ENCODE measurements at places on chromosomes 11 and 22. TPM values are rescaled to one million over a fixed set of nuclear protein-coding genes. Genes with fewer than 3 reads are reported as not detected.

Gene BEST1
- 4.7 TPM for polyA plus RNA-seq

DNA sequence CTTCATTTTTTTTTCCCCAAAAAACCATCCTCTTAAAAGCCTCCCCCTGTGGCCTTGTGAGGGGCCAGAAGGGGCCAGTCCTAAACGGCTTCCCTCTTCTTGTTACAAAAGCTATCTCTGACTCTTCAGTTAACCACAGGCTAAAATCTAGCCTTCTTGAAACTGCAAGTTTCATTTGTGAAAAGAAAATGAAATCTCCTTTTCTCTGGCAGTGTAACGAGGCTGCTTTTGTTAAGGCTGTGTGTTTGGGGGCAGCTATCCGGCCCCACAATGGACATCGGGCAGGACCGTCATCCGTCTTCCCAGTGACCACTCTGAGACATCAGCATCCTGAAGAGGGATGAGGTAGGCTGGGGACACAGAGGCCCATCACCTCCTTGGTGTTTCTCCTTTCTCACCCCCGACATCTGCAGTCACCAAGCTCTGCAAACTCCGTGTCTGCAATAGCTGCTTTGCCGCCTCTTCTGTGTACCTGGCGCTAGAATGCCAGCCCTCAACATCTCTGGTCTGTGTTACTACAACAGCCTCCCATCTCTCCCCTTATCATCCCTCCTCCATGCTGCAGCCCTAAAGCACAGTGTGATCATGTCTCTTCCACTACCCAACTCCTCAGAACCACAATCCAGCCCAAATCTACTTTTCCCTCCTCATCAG is 94.0 kb downstream of the RCN1 start:
- DNase-seq = no peak

DNA sequence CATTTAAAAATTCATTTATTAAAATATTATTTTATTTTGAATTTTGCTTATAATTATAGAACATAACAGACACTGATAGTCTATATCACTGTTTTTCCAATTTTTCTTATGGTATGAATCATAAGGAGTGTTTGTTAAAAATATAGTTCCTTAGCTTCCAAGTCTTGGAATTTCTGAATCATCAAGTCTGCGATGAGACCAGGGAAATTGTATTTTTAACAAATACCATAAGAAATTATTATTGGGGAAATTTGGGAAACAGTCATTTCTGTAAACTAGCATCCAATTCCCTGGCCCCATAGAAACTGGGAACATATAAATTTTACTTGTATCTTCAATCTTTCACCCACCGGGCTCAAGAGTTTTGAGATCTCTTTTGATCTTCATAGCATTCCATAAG is 38.0 kb upstream of the PICALM start:
- DNase-seq = no peak

- DNase-seq = peak; percentile 46
Measured at GRCh38 chr11:94776351-94777321, 8.5 kb downstream of the AMOTL1 start.

Gene LRRN4CL
- 5.5 TPM for polyA plus RNA-seq

Gene C11orf16
- polyA plus RNA-seq = 0.04 TPM

Data from small intestine (tissue), 16 donors.